ENCODE measurements at places on chromosomes 1 and 21.

DNA sequence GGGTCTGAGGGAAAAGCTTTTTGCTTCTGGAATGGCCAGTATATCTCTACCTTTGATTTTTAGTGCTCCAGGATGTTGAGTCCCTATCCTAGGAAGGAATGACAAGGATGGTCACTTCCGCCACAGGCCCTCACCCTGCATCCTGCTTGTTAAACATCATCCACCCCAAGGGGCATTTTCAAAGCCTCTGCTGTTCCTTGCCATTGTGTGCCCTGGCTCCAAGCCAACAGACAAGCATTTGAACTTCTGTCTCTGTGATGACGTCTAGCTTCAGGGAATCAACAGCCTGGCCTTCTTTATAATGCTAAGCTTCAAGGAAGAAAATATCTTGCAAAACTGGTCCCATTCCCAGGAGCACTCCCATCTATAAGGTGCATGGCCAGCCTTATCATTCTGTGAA lies 12.3 kb upstream of the JAM2 start:
- no peak for DNase-seq

- no peak for DNase-seq
These were observed 109.6 kb downstream of the ZBTB18 start for GRCh38 chr1:244160455-244161235.

DNA sequence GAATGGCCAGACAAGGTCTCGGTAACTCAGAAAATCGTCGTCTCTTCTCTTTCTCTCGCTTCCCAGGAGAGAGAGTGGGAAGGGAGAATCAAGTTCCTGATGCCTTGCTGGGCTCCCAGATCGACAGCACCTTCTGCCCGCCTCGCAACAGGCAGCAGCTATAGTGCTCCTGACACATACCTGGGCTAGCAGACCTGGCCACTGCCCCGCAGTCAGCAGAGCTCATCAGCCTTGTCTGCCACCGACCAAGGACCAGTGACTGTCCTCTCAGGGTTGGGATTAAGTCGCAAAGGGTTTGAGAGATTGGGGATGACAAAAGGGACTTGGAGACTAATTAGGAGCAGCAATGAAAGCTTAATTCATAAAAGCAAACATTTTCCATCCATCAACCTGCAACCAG lies 4.1 kb downstream of the RUNX3 start:
- DNase-seq, result no peak

GRCh38 chr1:59146651-59147358 lies 150.1 kb upstream of the FGGY start:
- no peak for DNase-seq

GRCh38 chr1:161083748-161084596 lies 5.4 kb downstream of the NECTIN4 start:
- no peak for DNase-seq

GRCh38 chr1:63326106-63326472 lies 3.7 kb downstream of the FOXD3 start:
- DNase-seq, result no peak

- no peak for DNase-seq
These were observed 18.1 kb upstream of the ZBTB8A start for GRCh38 chr1:32521165-32521564.

GRCh38 chr1:188782220-188782841 lies 1695.3 kb downstream of the BRINP3 start:
- DNase-seq, result no peak

DNA sequence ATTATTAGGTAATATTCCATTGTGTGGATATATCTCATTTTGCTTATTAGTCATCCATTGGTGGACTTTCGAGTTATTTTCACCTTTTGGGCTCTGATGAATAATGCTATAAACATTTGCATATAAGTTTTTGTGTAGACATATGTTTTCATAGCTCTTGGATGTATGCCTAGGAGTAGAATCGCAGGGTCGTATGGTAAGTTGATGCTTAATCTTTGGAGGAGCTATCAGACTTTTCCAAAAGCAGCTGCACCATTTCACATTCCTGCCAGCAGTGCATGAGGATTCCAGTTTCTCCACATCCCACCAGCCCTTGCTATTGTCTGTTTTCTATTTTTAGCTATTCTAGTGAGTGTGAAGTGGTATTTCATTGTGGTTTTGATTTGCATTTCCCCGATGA lies 120.3 kb upstream of the TMEM51 start:
- no peak for DNase-seq

GRCh38 chr1:2882966-2883696 lies 81.6 kb upstream of the TTC34 start:
- DNase-seq, result no peak

GRCh38 chr1:115761601-115762302 lies 6.8 kb downstream of the CASQ2 start:
- DNase-seq, result no peak

DNA sequence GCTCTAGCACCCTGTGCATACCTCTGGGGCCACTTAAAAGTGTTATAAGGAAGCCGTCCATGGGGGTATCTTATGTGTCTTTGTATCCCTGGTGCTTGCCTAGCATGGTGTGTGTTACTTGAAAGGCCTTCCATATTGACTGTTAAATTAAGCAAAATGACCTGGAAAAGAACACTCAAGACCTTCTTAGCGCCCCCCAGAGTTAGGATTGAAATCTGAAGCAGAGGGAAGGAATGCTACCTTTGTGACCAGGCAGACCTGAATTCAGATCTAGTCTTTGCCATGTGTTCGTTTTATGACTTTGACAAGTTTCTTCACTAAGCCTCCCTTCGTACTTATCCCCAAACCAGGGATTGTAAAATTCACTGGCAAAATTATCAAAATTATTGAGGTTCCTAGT lies 59.9 kb downstream of the SLC22A15 start:
- DNase-seq, result no peak

DNA sequence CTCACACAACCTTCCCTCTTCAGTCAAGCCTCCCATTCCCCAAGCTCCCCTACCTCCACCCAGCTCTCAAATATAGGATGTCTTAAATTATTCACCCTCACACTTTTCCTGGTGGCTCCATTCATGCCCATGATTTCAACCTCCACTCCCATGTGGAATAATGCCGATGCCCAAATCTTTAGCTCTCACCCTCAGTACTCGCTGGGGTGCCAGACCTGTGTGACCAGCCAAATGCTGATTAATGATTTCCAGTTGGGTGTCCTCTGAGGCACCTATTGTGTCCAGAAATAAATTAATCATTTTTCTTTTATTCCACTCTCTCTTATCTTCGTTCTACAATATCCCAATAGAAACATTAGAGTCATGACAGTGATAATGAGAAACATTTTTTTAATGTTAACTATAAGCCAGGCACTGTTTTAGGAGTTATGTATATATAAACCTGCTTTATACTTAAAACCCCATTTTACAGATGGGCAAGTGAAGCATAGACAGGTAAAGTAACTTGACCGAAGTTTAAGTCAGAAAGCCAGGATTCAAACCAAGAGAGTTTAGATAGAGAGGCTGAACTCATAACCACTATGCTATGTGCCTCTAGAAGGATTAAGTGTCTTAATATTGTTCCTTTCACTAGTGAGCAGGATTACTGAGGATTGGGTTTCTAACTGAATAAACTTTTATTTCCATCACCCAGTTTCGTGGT lies 209.7 kb downstream of the DUSP10 start:
- DNase-seq, result no peak

DNA sequence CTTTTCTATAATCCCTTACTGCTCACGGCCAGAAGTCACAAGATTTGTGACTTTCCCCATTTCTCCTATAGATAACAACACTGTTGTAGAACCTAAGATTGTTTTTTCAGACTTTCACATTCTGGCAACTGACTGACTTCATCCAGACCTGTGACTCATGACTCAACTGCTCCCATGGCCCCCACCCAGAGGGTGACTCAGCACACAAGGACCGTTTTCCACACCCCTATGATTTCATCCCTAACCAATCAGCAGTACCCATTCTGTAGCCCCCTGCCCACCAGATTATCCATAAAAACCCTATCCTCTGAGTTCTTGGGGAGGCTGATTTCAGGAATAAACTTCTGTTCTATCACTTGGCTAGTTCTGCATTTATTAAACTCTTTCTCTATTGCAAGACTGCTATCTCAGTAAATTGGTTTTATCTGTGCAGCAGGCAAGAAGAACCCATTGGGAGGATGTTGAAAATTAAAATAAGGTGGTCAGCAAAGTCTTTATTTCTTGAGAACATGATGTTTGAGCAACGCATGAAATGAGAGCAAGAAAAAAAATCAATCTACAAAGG lies 79.7 kb downstream of the NGF start:
- no peak for DNase-seq

DNA sequence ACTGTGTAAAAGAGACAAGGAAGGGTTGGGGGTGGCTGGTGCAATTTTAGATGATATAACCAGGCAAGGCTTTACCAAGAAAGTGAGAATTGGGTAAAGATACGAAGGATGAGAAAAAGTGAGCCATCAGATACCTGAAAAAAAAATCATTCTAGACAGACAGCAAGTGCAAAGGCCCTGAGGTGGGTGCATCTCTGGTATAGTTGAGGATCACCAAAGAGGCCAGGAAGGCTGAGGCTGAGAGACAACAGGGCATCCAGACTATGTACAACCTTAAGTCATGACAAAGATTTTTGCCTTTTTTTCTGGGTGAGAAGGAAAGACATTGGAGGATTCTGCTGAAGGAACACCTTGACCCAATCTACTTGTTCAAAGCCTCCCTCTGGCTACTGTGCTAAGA lies 29.9 kb downstream of the RXRG start:
- no peak for DNase-seq

GRCh38 chr1:145898756-145899155 lies 11.1 kb downstream of the ITGA10 start:
- no peak for DNase-seq

GRCh38 chr1:15940110-15941043 lies 35.5 kb downstream of the ZBTB17 start:
- no peak for DNase-seq

- DNase-seq, result no peak
These were observed 20.0 kb downstream of the TMEM81 start for GRCh38 chr1:205064301-205064700.

GRCh38 chr1:160178731-160179130 lies 11.6 kb upstream of the CASQ1 start:
- no peak for DNase-seq

GRCh38 chr1:43235451-43236121 lies 34.2 kb upstream of the TMEM125 start:
- DNase-seq, result no peak

DNA sequence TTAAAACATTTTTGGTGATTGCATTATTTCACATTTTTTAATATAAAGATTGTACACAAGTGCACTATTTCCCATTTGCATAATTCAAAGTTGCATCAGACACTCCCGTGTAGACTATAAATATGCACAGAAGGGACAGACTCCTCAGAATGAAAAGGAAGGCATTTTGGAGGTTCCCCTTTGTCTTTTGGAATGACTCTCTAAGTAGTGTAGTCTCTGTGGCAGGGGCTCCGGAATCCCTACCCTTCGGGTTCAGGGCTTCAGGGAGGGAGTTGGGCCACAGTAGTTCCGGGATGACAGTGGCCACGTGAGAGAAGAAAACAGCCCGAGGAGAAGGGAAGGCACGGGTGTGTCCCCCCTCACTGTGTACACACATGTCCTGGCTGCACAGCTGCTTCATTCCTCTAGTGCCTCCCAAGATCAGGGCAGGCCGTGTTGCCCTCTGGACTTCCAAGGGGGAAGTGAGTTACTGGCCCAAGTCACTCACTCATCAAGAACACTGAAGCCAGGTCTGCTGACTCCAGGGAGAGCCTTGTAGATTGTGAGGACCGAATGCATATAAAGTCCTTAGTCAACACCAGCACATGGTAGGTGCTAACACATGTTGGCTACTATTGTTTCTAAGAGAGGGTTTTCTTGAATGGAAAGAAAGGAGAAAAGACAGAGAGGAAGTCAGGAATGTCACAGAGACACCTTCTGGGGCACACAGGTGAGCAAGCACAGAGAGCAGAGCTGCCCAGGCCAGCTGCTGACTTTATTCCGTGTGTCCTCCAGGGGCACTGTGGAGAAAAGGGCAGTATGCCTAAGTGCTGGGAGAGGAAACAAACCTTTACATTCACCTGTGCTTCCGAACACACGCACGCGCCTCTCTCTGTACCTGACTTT lies 39.8 kb downstream of the LHX4 start:
- DNase-seq, result no peak

- DNase-seq, result no peak
These were observed 57.0 kb upstream of the SYNC start for GRCh38 chr1:32759521-32759981.

DNA sequence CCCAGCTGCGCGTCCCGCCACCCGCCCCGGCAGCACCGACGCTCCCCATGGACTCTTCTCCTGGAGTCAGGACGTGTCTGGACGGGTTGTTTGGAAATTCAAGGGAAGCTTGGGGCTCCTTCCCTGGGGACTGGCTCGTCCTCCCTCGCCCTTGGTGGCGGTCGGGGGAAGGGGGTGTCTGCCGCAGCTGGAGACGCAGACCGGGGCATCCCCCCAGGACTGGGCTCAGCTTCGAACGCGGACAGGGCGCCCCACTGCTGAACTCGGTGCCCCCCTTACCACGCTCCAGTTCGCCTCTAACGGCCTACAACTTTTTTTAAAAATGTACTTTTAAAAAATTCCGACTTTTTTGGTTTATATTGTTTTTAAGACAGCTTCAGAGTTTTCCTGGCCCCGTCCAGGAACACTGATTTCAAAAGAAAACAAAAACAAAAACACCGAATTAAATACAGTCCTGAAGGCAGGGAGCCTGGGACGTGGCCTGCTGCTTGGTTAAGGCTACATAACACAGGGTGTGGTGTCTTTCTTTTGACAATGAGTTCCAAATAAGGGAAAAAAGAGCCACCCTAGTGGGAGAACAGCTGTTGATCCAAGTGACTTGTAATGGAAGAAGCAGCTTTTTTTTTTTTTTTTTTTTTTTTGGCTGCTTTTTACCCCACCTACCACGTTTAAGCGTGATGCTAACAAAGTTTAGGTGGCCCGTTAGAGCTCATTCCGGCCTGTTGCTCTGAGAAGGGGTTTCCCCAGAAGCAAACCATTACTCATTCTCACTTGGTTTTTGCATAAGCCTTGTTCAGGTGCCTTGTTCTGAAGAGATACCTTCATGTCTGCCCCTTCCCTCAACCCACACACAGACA lies 862 bp upstream of the DIPK1A start:
- DNase-seq, result no peak

DNA sequence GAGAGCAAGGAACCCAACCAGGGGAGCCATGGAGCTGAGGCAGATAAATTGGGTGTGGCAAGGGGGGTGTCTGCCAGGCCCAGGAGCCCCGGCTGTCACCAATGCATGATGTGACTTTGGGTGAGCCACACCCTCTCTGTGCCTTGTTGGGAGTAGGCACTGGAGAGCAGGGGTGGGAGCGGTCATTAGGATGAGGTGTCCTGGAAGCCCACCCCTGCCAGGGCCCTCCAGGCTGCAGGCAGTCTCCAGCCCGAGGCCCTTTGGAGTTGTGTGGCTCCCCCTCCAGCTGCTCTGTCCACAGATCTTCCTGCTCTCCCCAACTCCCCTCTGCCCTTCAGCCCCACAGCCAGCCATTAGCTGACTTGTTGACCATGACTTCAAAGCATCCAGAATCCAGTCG lies 11.4 kb downstream of the MX2 start:
- no peak for DNase-seq

DNA sequence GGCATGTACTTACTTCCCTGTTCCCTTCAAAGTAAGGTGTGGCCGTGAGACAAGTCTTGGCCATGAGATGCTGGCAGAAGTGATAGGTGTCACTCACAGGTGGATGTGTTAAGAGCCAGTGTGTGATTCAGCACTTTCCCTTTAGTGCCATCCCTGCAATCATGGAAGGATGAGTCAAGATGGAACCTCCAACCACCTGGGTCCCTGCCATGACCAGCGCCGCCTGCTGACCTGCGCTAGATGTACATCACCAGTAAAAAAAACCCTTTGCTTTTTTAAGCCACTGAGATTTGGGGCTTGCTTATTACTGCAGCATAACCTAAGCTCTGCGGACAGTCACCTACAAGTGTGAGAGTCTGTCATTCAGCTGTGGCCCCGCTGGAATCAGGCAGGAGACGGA lies 71.7 kb downstream of the TOMM20 start:
- no peak for DNase-seq

GRCh38 chr1:230737622-230738262 lies 9.4 kb upstream of the CAPN9 start:
- no peak for DNase-seq
